Body of pancreas (tissue), 4 donors: ENCODE measurements at places on chromosomes 11 and 22. TPM values are rescaled to one million over a fixed set of nuclear protein-coding genes. Genes with fewer than 3 reads are reported as not detected.

The FAM180B gene
- total RNA-seq, result not detected

The PTPRCAP gene
- 6.9 TPM for total RNA-seq

DNA sequence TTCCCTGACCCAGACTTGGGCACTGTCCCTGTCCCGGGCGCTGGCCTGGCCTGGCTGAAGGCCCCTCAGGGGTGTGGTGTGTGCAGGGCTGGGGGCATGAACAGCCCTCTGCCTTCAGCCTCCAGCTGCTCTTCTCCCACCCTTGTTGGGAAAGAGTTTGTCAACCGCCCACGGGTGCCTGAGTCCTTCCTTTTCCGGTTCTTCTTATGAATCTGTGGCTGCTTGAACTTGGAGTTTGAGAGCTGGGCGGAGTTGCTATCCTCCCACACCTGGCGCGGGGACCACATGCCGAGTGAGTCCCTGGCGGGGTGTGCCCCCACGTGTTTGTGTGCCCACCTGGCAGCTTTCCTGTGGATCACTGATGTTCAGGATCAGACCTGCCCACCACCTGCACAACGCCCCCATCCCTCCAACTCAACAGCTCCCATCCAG is 13.4 kb downstream of the NFAM1 start:
- no peak for DNase-seq

DNA sequence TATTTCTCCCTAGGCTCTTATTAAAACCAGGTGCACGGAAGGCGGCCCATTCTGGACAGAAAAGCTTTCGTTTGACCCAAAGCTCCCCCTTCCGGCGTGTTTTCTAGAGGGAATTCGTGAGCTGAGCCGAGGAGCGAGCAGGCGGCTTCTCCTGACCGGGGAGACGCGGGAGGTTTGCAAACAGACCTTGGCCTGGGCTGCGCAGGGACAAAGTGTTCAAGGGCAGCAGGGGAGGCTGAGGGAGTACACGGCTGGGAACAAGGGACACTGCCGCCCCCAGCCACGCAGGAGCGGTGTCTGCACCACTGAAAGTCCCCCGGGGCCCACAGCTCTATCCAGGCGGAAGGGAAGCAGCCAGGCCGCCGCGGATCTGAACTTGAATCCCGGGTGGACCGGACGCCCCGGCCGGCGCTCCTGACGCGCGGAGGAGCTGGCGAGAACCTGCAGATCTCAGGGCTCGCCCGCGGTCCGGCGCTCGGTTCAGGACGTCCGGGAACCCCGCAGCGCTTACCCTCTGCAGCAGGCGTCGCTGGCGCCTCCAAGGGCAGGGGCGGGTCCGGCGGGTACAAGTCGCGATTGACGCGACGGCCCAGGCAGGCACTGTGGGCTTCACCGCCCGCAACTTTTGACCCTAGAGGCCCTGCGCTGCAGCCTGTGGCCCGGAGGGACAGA is 101.9 kb downstream of the WT1 start:
- peak; percentile 78 for DNase-seq

GRCh38 chr11:62910141-62910882 is 10.9 kb downstream of the CHRM1 start:
- no peak for DNase-seq

DNA sequence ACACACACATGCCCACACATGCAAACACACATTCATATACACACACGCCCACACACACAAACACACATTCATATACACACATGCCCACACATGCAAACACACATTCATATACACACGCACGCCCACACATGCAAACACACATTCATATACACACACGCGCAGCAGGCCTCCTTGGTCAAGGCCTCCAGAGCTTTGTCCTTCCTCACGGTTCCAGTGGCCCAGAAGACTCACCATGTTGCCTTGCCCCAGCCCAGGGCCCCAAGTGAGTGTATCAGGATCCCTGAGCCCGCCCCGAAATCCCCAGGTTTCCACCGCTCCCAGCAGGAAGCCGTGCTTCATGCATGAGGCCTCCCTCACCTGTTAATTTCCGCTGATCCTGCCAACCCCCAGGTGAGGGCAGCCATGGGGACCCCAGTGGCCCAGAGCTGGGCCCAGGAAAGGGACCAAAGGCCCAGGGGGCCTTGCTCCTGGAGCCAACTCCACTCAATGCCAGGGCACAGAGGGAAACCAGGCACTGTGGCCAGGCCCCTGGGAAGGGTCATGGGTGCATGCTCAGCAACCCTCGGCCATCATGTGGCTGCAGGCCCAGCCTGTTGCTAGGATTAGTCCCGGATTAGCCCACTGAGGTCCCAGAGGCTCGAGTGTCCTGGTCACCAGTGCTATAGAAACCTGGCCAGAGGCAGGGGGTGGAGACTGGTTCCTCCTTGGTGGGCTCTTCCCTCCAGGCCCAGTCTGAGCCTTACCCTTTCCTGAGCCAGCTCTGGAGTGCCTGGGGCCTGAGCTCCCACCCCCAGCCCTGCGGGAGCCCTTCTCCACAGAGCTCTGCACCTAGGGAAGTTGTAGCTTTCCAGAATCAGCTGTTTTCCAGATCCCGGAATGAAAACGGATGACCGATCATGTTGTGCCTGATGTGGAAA is 34.4 kb downstream of the IGF2 start:
- no peak for DNase-seq

DNA sequence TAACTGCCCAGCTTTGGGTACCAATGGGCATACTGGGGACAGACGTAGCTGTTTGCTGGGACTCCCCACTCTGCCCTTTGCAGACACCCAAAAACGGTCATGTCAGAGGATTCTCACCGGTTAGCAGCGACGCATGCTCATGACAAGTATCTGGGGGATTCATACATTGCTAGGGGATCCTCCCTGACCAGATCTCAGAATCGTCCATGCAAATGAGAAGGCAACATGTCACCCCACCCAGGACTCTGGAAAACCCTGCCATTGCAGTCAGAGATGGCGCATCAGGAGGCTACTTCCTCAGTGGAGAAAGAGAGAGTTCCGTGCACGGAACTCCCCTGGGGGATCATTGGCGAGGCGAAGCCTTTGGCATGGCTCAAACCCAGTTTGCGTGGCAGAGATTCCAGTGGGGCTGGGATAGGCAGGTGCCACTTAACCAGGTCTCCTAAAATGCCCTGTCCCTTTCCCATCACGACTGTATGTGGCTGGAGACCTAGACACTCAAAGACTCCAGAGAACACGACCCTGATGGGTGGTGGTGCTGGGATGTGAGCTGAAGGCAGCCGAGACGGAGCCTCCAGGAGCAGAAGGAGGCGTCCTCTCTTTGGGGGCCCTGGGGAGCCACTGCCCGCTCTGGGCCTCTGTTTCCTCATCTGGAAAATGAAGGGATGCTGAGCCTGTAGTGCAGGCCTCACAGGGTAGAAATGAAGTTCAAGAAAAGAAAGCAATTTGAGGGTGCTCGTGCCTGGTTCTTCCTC is 4.9 kb downstream of the RGL4 start:
- no peak for DNase-seq

DNA sequence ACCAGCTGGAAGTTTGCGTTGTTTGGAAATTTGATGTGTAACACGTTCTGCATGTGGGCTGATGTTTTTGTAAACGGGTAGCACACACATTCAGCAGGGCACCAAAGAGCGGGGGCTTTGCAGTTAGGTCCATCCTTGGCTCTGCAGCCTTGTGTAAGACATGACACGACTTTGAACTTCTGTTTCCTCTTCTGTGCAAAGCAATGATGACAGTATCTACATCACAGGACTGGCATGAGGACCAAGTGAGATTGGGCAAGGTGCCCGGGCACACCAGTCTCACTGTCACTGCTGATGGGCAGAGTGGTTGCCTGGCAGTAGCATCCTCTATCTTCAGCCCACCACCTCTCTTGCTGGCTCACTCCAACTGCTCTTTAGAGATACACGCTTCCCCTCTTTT is 3.3 kb downstream of the TCN2 start:
- no peak for DNase-seq

GRCh38 chr11:123429336-123429735 is 733 bp upstream of the GRAMD1B start:
- no peak for DNase-seq
